Activated T-cell treated with anti-CD3 and anti-CD28 coated beads for 1 hour (primary cell): ENCODE measurements at places on chromosomes 4 and X.

DNA sequence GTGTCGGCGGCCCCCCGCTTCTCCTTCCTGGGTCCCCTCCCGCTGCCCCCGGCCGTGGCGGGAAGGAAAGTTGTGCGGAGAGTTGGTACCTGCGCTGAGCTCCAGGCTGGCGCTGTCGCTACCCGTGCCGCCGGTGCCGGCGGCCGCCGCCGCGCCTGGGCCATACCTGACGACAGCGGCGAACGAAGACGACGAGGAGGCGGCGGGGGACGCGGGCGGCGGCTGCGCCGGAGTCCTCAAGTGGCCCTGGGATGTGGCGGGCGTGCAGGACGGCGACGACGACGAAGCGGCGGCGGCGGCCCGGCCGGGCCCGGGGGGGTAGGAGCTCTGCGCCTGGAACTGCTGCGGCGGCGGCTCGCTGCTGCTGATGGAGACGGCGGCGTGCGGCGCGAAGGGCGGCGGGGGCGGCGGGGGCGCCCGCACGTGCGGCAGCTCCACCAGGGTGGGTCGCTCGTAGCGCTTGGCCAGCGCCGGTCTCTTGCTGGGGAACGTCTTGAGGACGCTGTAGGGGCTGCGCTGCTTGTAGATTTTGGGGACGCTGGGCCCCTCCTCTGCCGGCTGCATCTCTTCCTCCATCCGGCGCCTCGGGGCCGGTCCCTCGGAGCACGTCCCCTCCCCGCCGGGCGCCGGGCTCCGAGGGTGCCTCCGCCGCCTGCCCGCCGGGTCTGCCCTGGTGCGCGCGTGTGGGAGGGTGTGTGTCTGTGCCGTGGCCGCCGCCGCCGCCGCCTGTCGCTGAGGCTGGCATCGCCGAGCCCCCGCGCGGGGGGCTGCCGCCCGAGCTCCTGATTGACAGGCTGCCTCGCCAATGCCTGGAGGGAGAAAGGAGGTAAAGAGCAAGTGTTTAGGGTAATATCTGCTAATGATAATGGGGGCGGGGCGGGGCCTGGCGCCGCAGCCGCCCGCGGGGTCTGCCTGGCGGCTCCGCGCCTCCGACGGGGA lies 618 bp downstream of the BEND4 start:
- DNase-seq, result no peak

DNA sequence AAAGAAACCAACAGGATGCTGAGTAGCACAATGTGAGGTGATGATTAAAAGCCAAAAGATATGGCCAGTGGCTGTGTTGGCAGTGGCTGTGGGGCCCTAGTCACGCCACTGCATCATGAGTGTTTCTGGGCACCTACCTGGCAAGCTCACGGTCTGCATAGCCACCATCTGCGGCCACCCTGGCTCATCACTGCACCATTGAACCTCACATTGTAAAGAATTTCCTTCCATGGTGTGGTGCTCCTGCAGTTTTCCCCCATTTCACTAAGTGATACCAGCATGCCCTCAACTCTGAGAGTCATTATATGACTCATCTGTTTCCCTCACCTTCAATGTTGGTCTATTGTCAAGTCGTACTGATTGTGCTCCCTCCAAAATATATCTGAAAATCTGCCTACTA lies 45.5 kb upstream of the CLNK start:
- DNase-seq, result no peak

DNA sequence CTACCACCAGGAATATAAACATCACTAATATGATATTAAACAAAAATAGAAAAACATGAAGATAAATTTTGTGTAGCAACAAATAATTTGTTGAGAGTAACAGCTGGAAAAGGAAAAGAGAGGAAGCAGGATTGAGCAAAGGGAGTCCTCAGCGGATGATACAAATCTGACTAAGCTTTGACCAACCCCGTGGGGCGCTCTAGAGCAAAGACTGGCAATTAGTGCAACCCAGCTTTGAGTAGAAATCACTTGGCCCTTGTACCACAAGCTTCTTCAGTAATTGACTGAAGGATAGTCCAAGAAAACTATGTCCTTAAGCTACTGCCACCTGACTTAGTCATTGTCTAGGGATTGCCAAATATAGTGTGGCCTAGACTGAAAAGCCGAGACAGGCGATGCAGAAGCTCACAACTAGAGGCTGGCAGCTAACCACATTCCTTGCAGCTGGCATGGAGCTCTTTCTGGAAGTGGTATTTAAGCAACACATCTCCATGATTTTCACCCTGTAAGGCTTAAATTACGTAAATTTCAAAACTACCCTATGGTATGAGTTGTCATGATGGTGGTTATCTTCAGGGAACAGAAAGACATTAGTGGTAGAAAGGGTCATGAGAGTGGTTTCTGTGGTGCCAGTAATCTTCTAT lies 396.0 kb downstream of the PDGFC start:
- DNase-seq, result no peak

DNA sequence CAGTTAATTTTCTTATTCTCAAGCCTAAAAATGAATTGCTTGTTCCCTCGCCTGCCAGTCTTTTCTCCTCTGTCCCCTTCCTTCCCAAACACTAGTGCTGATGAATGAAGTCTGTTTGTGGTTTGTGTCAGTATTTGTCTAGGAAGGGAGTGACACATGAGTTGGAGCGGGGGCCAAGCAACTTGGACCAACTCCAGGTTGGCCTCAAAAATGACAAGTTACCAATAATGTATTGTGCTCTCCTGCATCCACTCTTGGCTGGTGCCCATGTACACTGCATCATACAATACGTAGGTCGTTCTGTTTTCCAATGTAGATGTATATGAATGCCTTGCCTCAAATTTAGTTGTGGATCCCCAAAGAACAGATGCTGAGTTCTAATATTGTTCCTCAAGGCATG lies 223.0 kb upstream of the GPC4 start:
- DNase-seq, result no peak

GRCh38 chrX:114332766-114333165 lies 251.1 kb upstream of the HTR2C start:
- no peak for DNase-seq

GRCh38 chr4:143025081-143025704 lies 159.5 kb upstream of the USP38 start:
- no peak for DNase-seq

DNA sequence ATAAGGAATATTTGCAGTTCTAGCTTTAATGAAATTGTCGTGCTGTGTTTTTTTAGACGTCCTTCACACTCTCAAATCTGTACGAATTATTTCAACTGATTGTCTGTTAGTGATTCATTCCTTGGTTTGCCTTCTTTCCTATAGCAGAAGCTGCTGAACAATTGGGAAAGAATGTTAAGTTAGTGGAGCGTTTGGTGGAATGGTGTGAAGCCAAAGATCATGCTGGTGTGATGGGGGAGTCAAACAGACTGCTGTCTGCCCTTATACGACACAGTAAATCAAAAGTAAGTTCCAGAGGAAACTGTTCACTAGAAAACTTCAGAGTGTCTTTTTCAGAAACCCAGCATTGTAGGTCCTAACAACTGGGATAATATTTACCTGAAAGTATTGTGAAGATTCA lies 159.9 kb downstream of the RAP1GDS1 start:
- DNase-seq, result no peak

DNA sequence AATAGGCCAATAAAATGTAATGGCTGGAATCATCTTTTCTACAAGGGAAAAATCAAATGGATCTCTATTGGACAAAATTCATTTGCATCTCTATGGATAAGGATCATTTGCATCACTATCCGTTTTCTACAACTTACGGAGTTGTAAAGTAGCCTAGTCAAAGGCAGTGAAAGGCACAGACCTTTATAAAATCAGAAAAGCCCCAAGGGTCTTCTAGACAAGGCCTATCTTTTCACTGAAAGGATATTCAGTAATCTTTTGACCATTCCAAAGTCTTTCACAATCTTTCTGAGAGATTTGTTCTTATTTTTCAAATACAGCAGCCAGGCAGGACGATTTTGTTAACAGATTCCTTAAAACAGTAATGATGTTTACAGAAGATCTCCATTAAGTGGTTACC lies 119.5 kb upstream of the JADE1 start:
- DNase-seq, result no peak

DNA sequence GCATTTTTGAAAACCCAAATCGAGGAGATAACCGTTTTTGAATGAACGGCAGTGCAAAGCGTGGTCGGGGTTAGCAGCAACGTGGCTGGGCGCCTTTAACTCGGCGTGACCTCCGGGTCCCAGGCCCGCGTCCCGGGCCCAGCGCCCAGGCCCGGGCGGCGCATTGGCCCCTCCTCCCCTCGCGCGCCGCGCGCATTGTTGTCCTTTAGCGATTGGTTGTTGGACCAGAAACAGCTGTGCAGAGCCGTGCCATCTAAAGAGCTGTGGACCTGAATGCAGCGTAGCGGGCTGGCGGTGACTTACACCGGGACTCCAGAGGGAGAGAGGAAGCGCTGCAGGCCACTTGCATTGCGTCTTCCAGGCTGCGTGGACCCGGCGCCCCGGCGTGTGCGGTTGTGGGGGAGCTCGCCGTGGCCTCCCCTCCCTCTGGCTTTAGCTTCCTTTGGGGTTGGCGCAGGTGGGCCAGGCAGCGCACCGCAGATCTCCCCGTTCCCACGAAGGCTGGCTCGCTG lies at the start of gene STOX2:
STOX2 (plus strand) TSS at position 227 of the 512 bp plus-strand sequence. CDS start 1,484 bp downstream, outside the sequence.
- no peak for DNase-seq

DNA sequence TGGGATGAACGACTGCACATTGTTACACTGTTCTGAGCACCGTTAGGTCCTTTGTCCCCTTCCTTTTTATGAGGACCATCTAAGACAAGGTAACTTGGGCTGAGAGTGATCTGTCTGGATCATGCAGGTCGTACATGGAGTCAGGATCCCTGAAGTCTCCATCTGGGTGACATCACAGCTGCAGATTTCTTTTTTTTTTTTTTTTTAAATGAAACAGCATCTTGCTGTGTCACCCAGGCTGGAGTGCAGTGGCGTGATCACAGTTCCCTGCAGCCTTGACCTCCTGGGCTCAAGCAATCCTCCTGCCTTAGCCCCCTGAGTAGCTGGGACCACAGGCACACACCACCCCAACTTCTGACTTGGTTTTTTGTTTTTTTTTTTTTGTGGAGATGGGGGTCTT lies 16.5 kb downstream of the SHROOM2 start:
- no peak for DNase-seq

- no peak for DNase-seq
Observed at GRCh38 chr4:54414545-54414944, 185.5 kb downstream of the PDGFRA start.

GRCh38 chr4:24054910-24055309 lies 165.1 kb upstream of the PPARGC1A start:
- DNase-seq, result no peak

- no peak for DNase-seq
Observed at GRCh38 chrX:97398030-97398551, 514.4 kb downstream of the RPA4 start.

- no peak for DNase-seq
Observed at GRCh38 chr4:147837435-147837834, 105.5 kb downstream of the ARHGAP10 start.

GRCh38 chrX:109352066-109352588 lies 129.8 kb downstream of the GUCY2F start:
- DNase-seq, result no peak

GRCh38 chrX:77731821-77732419 lies 54.1 kb downstream of the ATRX start:
- no peak for DNase-seq
